ENCODE measurements at places on chromosomes 1 and 21. TPM values are rescaled to one million over a fixed set of nuclear protein-coding genes. Genes with fewer than 3 reads are reported as not detected.

- DNase-seq = no peak
These were observed 5.8 kb downstream of the KIAA1614 start for GRCh38 chr1:180918519-180918918.

DNA sequence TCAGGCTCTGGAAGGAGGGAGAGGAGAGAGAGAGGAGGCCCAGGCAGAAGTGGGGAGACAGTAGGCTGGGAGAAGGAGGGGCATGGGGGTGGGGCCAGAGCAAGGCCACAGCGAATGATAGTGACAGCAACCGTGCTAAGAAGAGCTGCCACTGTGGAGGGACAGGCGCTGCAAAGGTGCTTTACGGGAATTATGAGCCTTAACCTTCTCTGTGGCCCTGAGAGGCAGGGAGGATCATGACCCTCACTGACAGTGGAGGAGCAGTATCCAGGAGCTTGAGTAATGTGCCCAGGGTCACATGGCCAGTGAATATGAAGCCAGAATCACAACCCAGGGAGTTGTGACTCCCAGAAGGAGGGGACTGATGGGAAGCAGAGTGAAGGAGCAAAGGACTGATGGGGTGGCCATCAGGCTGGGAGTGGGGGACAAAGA lies 53.4 kb upstream of the RPL11 start:
- DNase-seq = no peak

GRCh38 chr1:34166191-34166624 lies 1.2 kb upstream of the CSMD2 start:
- DNase-seq = no peak

DNA sequence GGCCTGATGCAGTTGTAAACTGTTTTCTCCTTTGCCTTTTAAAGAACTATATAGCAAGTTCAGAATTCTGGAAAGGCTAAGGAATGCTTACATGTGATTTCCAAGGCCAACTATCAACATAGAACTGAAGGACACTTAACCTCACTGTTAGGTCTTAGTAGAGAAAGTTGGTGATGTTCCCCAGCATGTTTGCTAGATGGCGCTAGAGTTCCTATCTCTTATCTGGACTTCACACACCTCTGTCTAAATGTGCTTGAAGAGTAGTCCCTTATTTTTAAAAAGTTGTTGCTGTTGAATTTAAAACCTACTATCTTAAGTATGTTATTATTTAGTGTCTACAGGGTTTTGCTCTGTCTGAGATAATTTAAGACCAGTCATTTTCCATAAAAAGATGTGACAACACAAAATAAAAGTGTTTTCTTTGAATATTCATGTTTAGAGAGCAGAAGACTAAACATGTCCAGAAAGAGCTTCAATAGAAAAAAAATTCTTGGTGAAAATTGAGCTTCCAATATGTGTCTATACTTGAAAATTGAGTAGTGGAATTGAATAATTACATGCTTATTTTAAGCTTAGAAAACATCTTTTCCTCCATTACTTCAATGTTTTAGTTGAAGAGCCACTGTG lies 237.3 kb downstream of the S1PR1 start:
- peak; percentile 65 for DNase-seq

DNA sequence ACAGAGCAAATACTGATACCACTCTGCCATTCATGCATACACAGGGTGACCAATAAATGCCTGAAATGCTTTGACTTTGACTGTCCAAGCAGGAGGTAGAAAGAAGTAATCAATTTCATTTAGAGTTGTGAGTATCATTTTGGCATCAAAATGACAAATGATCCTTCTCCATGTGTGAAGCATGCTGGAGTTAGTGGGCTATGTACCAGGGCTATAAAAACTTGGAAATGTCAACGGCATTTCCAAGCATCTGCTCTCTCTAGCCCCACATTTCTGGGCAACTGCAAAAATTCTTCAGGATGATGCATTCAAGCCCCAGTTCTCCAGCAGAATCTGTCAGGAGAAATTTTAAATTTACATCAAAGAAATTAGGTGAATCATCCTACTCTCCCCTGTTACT lies 208.4 kb upstream of the PTBP2 start:
- no peak for DNase-seq

DNA sequence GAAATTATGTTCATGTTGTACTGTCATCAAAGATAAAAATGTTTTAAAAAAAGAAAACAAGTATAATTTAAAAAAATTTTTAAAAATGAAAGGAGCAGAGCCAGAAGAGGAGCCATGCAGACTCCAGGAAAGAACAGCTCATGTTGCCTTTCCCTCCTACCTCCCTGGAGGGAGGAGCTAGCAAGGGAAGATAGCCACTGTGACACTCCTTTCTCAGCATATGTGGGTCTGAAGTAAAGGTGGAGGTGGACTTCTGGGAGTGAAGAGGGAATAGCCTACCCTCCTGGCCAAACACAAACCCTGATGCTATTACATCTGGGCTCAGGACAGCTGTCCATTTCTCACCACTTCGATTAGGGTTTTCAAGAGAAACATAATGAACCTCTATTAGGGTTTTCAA lies 54.2 kb downstream of the SLC2A1 start:
- DNase-seq = no peak

DNA sequence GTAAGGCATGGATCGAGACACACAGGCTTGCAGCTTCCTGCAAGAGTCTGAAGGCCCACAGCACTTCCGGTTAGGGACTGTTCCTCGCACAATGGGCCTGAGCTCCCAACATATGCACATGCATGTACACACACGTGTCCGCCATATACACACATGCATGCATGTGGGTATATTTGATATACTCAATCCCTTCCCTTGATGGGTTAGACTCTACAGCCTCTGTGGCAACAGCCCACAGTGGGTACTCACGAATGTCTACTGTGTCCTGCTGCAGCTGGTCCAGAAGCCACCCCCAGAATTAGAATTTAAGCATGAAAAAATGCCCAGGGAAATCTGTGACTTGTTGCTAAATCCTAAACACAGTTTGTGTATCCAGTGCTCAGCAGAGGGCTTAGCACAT lies 9.9 kb downstream of the F3 start:
- no peak for DNase-seq

- no peak for DNase-seq
These were observed 2.5 kb upstream of the LEFTY1 start for GRCh38 chr1:225891229-225891972.

DNA sequence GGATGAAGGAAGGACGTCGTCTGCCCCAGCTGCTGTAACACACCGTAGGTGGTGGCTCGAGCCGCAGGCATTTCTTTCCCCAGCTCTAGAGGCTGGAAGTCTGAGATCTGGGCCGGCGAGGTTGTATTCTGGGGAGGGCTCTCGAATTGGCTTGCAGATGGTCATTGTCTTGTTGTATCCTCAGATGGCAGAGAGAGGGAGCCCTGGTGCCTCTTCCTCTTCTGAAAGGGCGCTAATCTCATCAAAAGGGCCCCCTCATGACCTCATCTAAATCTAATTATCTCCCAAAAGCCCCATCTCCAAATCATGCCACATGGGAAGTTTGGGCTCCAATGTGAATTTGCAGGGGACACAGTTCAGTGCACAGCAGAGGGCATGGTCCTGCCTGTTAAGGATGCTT lies 109.0 kb downstream of the SIK1 start:
- no peak for DNase-seq

- no peak for DNase-seq
These were observed 35.2 kb downstream of the RAP1A start for GRCh38 chr1:111654839-111655238.

DNA sequence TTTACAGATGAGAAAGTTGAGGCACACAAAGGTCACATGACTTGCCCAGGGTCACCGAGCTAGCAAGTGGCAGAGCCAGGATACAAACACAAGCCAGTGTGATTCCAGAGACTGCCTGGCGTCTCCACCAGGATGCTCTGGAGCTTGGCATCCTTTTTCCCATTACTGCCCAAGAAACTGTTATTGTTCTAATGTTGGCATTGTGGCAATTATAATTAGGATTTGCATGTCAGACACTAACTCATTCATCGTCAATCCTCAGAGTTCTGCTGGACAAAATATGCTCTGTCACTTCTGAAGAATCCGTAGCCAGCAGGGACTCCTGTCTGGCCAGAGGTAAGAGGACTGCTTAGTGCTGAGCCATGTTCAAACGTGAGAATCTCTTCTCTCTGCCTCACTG lies 8.8 kb downstream of the KAZN start:
- no peak for DNase-seq

DNA sequence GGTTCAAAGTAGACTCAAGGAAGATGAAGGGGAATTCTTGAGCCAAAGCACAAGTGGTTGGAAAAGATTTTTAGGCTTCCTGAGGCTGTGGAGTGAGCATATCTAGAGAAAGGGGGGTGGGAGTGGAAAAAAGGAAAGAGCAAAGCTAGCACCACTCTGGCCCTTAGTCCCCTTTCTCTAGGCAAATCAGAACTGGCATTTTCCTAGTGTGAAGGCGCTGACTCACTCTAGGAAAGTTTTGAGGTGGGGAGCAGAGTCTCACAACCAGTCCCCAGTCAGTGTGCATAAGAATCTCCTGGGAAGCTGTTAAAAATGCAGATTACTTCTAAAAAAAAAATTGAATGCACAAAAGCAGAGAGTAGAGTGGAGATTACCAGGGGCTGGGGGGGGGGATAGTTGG lies 3.4 kb upstream of the GPR89B start:
- no peak for DNase-seq

GRCh38 chr1:172637522-172637921 lies 21.4 kb upstream of the FASLG start:
- DNase-seq = no peak

DNA sequence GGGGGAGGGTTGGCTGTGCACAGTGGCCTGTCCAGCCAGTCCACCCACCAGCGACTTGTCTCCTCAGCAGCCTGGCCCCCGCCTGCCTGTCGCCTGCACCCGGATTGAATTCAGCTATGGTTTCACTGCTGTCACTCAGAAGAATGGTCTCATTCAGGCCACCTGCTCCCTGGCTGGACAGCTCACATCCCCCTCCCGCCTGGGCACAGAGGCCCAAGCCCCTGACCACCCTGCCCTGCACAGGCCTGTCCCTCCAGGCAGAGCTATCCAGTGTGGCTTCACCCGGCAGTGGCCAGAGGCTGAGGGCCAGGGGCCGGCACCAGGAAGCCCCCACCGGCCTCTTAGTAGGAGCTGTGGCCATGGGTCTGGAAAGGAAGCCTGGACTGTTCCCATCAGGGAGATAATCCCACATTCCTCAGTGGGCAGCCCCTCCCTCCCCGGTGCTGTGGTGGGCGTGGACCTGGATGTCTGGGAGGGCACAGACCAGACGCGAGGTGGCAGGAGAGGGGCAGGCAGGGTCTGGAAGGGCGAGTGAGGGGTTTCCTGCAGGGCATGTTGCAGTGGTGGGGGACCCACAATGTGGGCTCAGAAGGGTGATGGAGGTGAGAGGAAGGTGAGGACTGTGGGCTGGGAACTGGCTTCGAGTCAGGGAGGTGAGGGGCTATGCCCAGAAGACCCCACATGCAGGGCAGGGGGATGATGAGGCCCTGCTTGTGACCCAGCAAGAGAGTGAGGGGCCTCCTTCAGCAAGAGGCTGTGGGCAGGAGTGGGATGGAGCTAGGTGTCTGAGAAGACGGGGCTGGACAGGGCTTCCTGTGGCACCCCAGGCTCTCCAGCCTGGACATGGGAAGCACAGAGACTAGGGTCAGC lies 30.4 kb downstream of the WNT9A start:
- no peak for DNase-seq

- DNase-seq = peak; percentile 55
These were observed 133.5 kb upstream of the SOD1 start for GRCh38 chr21:31526040-31526439.

DNA sequence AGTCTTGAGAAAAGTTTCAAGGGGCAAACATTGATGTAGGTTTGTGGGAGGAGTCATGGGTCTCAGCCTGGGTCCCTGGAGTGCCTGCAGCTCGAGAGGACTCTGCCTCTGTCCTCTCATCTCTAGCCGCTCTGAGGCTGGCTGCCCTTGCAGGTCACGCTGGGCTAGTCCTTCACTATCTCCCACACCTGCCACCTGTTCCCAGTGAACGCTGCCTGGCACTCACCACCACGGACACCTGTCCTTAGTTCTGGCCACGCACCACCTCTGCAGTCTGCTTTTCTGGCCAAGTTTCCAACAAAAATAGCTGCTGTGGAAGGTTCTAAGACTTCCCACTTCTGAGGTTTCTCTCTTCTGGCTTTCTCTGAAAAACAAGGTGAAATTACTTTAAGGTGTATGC lies 52.5 kb downstream of the SH3BGR start:
- no peak for DNase-seq

- no peak for DNase-seq
These were observed 12.2 kb upstream of the IL10 start for GRCh38 chr1:206784471-206784903.

DNA sequence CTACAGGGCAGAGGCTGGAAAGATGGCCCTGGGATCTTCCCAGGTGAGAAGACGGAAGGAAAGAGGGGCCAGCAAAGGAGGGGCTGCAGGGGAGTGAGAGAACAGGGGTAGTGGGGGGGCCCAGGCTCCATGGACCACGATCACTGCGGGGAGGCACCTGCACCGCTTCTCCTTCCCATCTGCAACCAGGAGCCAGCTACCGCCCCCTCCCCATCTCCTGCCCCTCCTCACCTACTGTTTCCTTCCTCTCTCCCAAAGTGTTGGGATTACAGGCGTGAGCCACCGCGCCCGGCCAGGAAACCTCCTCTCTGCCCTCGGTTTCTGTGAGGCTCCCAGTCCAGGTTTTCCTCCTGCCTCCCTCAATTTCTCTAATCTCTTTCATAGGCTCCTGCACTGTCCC lies 19.4 kb downstream of the KIAA2013 start:
- DNase-seq = no peak

DNA sequence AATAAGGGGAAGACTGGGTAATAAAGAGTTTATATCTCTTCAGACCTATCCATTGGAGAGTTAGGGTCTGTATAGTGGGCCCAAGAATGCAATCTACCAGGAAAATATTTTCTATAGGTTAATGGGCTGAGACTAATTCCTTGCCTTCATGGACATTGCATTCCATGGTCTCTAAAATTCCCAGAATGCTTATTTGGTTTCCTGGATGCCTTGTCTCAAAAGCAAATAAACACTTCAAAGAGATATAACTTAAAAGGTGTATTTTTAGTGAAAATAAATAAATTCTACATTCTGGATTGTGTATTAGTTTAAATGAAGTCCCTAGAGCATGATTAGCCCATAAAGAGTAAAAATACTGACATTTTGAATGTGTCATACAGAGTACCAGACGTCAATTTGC lies 550.1 kb upstream of the PKN2 start:
- DNase-seq = no peak

GRCh38 chr1:84171481-84171880 lies 27.4 kb downstream of the PRKACB start:
- no peak for DNase-seq

- peak; percentile 22 for DNase-seq
These were observed 37.0 kb downstream of the MIA3 start for GRCh38 chr1:222654849-222655248.

- no peak for DNase-seq
These were observed 395.5 kb downstream of the SMYD3 start for GRCh38 chr1:246111570-246111969.

FBXO2 gene
- 2.2 TPM for total RNA-seq

CYP4A11 gene
- not detected for total RNA-seq

TRAF3IP3 gene
- 0.61 TPM for total RNA-seq

GJB5 gene
- total RNA-seq = not detected

C1QA gene
- total RNA-seq = not detected

SPATA45 gene
- 0.40 TPM for total RNA-seq

LCE2C gene
- not detected for total RNA-seq

FAM131C gene
- total RNA-seq = 0.26 TPM

TMEM81 gene
- total RNA-seq = 1.9 TPM

OPN3 gene
- total RNA-seq = 8.8 TPM

LRRC71 gene
- not detected for total RNA-seq

OR2G6 gene
- total RNA-seq = not detected

RCAN1 gene
- 47.8 TPM for total RNA-seq

DSCAM gene
- total RNA-seq = not detected

NES gene
- 97.4 TPM for total RNA-seq

ALX3 gene
- total RNA-seq = not detected

LCE2A gene
- 2.5 TPM for total RNA-seq

CASQ2 gene
- total RNA-seq = 0.42 TPM

CAMK2N1 gene
- 1.2 TPM for total RNA-seq

PPFIA4 gene
- 4.8 TPM for total RNA-seq

All from SK-MEL-5 (cell line).